ENCODE measurements at places on chromosomes 12 and 14. TPM values are rescaled to one million over a fixed set of nuclear protein-coding genes. Genes with fewer than 3 reads are reported as not detected.

Gene TSPAN19
- not detected for total RNA-seq

Gene SLCO1C1
- total RNA-seq, result not detected

DNA sequence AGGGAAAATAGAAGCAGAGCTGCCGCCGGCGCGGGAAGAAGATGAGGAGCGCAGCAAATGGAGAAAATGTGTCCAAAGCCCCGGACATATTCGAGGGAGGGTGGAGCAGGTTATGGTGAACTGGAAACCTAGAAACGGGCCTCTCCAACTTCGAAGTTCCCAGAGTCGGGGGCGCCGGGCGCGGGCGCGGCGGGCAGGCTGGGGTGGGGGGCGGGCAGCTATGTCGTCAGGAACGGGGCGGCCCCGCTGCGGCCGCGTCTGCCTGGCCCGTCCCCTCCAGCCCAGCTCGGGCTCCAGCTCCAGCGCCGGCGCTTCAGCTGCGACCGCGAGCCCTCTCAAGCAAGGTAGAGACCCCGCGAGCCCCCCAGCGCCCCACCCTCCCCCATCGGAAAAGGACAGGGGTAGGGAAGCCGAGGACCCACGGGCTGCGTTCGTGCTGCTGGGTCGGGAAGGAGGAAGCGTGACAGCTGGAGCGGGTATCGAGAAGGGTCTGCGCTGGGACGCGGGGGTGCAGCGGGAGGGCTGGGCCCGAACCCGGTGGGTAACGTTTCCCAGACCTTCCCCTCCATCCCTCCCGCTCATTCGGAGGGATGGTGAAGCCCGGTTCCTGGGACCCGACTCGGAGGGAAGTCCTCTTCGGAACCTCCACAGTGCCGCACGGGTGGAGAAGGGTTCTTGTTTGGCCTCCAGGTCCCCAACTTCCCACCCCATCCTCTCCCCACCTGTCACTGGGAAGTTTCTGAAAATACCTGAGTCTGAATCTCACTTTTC is 1.0 kb downstream of the DGKA start:
- peaks cover 19% of the 10 kb centered on the region for H3K36me3 ChIP-seq
- H3K27ac ChIP-seq, result peak overlapping the region; percentile 88
- peak overlapping the region; percentile 87 for H3K4me3 ChIP-seq
- peaks cover 66% of the 10 kb centered on the region for H3K4me1 ChIP-seq
- H3K27me3 ChIP-seq, result no peaks in the 10 kb centered on the region

DNA sequence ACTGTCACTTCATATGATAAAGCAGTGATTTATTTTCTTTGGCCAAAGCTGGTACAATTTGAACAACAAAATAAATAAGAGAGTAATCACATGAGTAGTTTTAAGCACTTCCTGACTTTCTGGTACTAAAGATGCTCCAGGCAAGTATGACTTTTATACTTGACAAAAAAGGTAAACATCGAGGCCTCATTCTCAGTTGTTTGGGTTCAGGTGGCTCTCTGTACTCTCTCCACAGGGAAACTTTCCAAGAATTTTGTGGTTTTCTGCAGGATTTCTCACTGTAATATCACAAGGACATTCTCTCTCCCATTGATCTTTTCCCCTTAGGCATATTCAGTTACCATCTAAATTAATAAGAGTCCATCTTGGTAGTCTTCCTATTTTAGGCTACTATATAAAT is 26.6 kb upstream of the KCNC2 start:
- H3K4me3 ChIP-seq, result no peak overlapping the region
- H3K27me3 ChIP-seq, result no peaks in the 10 kb centered on the region
- DNase-seq, result no peak

DNA sequence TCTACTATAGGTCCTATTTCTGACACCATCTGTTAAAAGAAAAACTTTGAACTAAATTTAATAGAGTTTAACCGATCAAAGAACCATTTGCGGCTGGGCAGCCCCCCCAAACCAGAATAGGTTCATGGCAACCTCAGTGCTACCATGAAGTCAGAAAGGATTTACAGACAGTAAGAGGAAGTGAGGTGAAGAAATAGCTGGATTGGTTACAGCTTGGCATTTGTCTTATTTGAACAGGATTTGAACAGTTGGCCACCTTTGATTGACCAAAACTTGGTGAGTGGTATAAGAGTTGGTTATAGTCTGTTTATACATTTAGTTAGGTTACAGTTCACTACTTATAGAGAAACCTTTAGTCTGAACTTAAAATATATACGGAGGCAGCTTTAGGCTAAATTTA is 88.9 kb downstream of the TXNDC16 start:
- H3K27me3 ChIP-seq, result no peaks in the 10 kb centered on the region
- H3K36me3 ChIP-seq, result peaks cover 5% of the 10 kb centered on the region
- no peak overlapping the region for H3K27ac ChIP-seq
- no peak for DNase-seq
- H3K4me1 ChIP-seq, result peaks cover 7% of the 10 kb centered on the region

DNA sequence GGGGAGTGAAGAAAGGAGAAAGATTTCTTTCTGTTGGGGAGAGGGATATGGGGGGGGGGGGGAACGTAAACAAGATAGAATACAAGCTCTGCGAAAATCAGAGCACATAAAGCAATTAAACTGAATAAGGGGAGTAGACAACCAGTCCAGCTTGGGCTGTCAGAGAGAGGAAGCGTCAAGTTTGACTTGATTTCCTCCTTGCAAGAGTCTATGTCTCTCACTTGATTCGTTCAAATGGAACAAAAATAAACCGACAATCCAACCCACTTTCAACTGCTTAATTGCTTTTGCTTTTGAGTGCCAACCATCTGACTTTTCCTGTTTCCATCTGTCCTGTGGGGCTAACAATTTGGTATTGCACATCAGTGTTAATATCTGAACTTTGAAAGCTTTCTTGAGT is 942 bp downstream of the SYT1 start:
- DNase-seq, result no peak
- H3K36me3 ChIP-seq, result no peaks in the 10 kb centered on the region

DNA sequence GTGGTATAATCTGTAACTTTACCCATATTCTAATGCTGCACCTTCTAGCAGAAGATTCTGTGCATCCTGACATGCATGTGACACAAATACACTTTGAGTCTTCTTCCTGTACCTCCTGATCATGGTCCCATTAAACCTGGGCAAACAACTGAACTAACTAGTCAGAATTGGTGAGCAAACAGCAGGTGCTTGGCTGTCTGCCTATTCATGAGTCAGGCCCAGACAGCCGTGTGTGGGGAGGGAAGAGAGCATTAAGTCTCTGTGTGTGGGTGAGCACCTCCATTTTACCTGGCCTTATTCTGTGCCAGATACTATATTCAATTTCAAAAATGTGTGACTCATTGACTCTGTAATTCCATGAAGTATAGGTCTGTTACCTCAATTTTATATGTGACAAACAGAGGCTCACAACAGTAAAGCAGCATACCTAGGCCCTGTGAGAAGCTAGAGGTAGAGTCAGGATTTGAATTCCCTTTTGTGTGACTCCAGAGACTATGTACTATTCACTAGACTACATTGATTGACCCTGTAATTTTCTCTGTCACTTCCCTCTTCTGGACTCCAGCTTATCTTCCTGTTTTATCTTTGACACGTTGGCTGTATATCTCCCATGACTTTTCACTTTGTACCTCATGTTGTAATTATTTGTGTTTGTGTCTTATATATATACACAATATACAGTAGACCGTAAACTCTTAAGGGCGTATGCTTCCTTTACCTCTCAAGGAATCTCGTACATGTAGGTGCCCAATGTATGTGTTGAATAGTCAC is 32.2 kb downstream of the SUSD6 start:
- H3K27me3 ChIP-seq, result no peaks in the 10 kb centered on the region
- no peak for DNase-seq
- H3K27ac ChIP-seq, result no peak overlapping the region
- H3K4me1 ChIP-seq, result peaks cover 65% of the 10 kb centered on the region

GRCh38 chr12:55875704-55876467 is 33.1 kb upstream of the MMP19 start:
- H3K36me3 ChIP-seq, result no peaks in the 10 kb centered on the region
- H3K4me3 ChIP-seq, result no peak overlapping the region
- no peaks in the 10 kb centered on the region for H3K4me1 ChIP-seq

DNA sequence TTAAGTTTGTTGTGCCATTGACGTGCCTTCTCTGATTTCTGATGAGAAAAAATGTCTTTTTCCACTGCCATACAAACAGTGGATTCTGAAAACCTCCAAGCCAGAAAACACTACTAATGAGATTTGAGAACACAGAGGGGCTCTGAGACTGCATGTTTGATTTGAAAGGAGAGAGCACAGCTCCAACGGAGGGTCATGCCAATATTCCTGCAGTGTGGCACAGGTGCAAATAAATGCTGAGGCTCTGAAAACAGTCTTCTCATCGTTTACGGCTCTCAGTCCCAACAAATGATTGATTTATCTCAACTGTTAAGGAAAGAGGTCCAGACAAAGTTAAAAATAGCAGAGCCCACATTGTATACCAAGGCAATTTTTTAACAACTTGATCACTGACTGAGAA is 128.7 kb downstream of the KCNH5 start:
- H3K4me3 ChIP-seq, result no peak overlapping the region
- no peaks in the 10 kb centered on the region for H3K36me3 ChIP-seq
- no peaks in the 10 kb centered on the region for H3K4me1 ChIP-seq
- no peak for DNase-seq
- H3K27me3 ChIP-seq, result no peaks in the 10 kb centered on the region

Gene PTPRO
- total RNA-seq, result 6.5 TPM

DNA sequence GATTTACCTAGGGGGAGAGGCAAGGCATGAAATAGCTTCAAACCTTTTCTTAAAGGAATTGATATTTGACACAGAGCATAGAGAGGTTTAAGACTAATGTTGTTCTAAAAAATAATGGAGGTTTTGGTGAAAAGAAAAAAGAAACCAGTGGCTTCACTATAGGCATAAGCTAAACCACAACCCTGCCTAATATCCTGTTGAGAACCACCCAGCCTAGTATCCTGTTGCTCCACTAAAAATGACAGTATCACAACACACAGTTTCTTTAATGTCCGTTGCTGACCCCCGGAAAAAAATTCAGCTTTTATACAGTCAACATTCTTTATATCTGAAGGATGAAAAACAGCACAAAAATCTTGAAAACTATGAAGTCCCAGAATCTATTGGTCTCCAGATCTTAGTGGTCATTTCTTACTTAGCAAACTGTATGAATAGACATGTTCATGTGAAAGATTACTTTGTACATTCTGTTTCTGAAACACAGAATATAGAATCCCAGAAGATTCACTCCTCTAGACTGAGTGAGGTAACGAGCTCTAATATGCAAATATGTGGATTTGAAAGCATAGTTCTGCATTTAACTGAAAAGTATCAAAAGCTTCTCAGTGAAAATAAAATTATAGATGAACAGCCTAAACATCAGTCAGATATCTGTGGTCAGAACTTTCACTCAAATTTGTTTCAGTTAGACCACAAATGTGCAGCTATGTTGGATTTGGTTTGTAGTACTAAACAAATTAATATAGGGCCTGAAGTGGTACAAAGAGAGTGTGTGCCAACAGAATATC is 40.5 kb downstream of the GALC start:
- H3K27me3 ChIP-seq, result no peaks in the 10 kb centered on the region
- H3K4me3 ChIP-seq, result no peak overlapping the region
- H3K36me3 ChIP-seq, result peaks cover 6% of the 10 kb centered on the region
- DNase-seq, result peak; percentile 53
- peak overlapping the region; percentile 47 for H3K27ac ChIP-seq

GRCh38 chr14:53450871-53451270 is 297.7 kb upstream of the DDHD1 start:
- no peaks in the 10 kb centered on the region for H3K36me3 ChIP-seq
- no peak for DNase-seq
- H3K27ac ChIP-seq, result no peak overlapping the region
- H3K4me3 ChIP-seq, result no peak overlapping the region
- H3K27me3 ChIP-seq, result no peaks in the 10 kb centered on the region

DNA sequence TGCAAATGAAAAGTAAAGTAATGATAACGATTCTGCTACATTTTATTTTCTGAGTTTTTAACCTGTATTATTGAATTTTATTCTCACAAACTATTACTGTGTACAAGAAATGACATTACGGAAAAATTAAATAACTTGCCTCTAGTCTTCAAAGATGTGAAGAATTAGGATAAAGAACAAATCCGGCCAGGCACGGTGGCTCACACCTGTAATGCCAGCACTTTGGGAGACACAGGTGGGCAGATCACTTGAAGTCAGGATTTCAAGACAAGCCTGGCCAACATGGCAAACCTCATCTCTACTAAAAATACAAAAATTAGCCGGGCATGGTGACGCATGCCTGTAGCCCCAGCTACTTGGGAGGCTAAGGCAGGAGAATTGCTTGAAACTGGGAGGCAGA is 1584.4 kb upstream of the SEL1L start:
- no peak overlapping the region for H3K4me3 ChIP-seq
- no peaks in the 10 kb centered on the region for H3K36me3 ChIP-seq
- H3K27me3 ChIP-seq, result no peaks in the 10 kb centered on the region
- H3K4me1 ChIP-seq, result no peaks in the 10 kb centered on the region
- no peak for DNase-seq
- H3K27ac ChIP-seq, result no peak overlapping the region

Gene C14orf180
- total RNA-seq, result not detected

Data from CD4-positive, alpha-beta memory T cell (primary cell).